ENCODE measurements at places on chromosomes 1 and 21.

DNA sequence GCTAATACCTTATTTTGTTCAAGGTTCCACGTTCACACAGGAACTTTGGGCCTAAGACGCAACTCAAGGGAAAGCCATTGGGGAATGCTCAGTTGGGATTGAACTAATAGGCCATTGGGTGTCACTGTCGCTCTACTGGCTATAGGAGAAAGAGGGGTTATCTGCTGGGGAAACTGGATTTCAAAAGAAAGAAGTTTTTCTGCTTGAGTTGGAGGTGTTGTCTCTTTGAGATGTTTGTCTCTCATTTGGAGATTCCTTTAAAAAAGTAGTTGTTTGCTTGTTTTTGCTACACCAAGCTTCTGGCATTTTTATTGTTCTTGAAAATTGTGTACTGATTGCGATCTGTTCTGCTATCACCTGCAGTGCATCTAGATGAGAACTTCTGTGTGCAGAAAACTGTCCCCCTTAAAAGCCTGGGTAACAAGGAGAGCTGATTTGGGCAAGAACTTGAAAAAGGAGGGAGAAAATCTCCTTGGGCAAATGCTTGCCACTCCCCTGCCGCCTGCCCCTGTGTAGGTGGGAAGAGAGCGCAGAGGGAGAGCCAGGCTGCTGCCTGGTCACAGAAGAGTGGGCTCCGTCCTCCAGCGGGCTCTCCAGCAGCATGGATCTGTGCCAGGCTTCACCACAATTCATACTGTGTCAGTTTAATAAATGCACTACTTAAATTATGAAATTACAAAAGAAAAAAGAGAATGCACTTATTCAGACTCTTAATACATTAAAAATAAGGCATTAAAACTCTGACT lies 39.9 kb downstream of the PEX14 start:
- peak; percentile 50 for DNase-seq

DNA sequence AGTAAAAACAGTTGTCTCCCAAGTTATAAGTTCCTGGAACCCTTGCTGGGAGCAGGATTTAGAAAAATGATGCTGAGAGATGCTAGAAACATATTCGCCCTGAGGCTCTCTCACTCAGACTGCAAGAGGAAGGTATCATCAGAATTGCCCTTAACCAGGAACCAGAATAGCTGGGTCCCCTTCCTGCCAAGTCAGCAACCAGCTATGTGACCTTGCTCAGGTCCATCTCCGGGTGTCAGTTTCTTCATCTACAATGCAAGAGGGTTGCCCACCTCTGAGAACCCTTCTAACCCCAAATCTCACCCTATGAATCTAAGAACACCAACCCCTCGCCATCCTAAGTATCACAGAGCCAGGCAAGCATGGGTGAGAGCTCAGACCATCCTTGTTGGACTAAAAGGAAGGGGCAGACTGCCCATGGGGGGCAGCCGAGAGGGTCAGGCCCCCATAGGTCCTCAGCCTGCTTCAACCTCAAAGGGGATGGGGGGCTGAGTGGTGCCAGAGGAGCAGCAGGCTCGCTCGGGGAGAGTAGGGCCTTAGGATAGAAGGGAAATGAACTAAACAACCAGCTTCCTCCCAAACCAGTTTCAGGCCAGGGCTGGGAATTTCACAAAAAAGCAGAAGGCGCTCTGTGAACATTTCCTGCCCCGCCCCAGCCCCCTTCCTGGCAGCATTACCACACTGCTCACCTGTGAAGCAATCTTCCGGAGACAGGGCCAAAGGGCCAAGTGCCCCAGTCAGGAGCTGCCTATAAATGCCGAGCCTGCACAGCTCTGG lies 390 bp upstream of the S100A9 start:
- no peak for DNase-seq

- no peak for DNase-seq
These were observed 55.8 kb downstream of the RNF187 start for GRCh38 chr1:228542981-228543380.

GRCh38 chr1:98674075-98674781 lies 12.7 kb downstream of the SNX7 start:
- DNase-seq, result peak; percentile 14
